ENCODE measurements at places on chromosomes 16 and 17. TPM values are rescaled to one million over a fixed set of nuclear protein-coding genes. Genes with fewer than 3 reads are reported as not detected.
A peak's percentile ranks its signal among the peaks of the same experiment; 100 is the strongest.

DNA sequence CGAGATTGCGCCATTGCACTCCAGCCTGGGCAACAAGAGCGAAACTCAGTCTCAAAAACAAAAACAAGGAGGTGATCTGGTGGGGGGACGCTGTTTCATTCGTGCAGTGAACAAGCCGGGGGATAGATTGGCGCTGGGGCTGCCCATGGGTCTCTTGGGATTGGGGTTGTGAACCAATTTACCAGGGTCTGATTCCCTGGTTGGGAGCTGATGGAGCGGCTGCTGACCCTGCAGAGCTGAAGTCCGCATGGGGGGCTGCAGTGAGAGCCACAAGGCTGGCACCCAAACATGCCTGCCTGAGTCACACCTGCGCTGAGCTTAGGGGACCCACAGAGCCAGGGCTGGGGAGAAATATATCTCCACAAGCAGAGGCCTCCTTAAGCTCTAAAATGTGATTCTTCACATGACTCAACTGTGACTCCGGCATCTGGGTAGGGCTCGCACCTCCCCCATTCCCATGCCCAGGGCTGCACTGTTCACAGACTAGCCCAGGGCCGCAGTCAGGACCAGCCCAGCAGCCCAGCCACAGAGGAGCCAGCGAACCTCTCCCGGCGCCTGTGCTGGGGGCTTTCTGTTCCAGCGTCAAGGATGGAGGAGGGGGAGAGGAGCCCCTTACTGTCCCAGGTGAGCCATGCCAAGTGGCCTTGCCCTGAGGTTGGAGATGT lies 5.0 kb downstream of the TSPAN10 start:
- no peak for DNase-seq

- no peak for DNase-seq
Observed at GRCh38 chr17:6712058-6712853, 913 bp downstream of the SLC13A5 start.

DNA sequence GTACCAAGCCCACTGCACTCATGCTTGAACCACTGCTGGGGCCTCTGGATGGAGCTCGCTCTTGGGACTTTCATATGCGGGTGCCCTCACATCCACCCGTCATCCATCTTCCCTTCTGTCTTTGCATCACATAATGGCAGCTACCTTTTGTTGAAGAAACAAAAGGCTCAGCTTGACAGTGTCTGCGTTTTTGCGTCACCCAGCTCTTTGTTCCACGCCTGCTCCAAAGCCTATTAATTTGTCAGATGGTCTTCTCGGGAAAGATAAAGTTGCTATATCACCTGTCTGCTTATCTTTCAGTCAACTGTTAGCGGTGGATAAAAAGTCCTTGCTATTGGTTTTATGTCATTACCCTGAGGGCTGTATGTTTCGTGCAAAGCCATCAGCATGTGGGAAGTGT lies 18.1 kb upstream of the BCO1 start:
- DNase-seq: no peak

DNA sequence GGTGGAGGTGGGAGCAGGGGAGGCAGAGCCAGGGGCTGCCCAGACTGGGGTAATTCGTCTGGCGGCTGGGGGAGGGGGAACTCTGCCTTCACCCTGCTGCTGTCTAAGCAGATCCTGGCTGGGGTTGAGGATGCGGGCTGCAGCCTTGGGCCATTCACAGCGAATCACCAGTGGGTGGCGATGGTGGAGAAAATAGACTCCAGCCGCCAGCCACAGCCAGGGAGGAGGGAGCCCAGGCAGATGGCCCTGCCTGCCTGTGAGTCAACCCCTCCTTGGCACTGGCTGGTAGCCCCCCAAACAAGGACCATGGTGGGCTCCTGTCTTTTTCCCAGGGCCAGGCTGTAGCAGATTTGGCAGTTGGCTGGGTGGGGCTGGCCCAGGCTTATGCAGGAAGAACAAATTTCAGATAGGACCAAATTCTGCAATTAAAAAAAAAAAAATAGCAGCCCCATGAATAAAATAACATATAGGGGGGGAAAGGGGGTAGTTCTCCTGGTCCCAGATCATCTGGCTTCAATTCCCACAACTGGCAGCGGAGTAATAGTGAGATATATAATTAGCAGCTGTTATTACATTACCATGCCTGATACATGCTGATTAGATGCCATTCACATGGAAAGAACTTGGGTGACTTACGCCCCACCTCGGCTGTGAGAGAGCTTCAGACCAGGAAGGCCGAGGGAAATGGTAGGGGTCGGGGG lies 41.5 kb upstream of the CDH5 start:
- DNase-seq: no peak

DNA sequence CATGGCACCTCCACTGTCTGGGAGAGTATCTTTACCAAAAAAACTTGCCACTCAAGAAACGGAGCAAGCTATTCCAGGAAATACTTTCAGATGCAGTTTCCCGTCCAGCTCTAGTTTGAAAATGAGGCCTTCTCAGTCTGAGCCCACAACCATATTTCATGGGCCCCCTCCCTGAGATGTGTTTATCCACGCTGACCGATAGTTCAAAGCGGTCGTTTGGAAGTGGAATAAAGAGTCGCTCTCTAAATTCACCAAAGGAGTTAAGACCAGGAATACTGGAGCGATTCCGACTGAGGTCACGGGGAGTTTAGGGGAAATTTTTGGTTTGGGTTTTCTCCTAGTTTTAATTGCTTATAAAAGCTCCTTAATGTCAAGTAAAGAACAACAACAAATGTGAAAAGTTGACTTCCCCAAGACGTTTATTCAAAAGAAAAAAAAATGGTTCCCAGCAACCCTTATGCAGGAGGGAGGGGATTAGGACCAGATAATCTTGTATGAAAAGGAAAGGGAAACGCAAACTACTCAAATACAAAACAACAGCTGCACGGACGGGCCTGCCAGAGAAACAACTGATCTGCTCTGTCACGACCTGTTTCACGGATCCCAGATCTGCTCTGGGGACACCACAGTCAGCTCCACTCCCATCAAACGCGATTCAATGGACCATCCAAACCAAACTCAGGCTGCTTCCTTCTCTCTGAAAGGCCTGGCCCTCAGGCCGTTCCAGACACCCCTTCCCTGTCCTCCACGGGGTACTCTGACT lies 77.1 kb downstream of the MRM3 start:
- DNase-seq: no peak

DNA sequence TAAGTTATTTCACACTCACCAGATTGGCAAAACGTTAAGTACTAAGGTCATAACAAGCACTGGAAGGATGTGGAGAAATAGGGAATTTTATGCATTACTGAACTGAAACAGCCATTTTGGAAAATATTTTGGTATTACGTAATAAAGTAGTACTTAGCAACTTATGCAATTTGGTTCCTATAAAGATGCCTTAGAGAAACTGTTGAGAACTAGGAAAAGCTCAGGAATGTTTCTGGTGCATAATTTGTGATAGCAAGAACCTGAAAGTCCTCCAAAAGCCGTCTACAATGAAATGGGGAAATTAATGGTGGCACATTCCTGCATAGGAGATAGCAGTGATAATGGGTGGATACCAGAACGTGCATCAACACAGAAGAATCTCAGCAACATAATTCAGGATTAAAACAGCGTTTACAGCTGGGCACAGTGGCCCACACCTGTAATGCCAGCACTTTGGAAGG lies 472.5 kb downstream of the WWOX start:
- no peak for DNase-seq

- no peak for DNase-seq
Observed at GRCh38 chr16:25269879-25270278, 12.2 kb upstream of the ZKSCAN2 start.

- DNase-seq: no peak
Observed at GRCh38 chr17:52647411-52647810, 488.9 kb upstream of the CA10 start.

GRCh38 chr16:76897816-76898215 lies 293.2 kb upstream of the MON1B start:
- DNase-seq: no peak

GRCh38 chr17:13490906-13491482 lies 110.7 kb downstream of the HS3ST3A1 start:
- no peak for DNase-seq

GRCh38 chr16:46927273-46927672 lies 43.1 kb downstream of the GPT2 start:
- DNase-seq: no peak

GRCh38 chr17:4004517-4005295 lies 40.5 kb upstream of the ATP2A3 start:
- DNase-seq: peak; percentile 51

- DNase-seq: no peak
Observed at GRCh38 chr17:59437791-59438281, 106.4 kb downstream of the YPEL2 start.

GRCh38 chr17:29004081-29004692 lies 1.6 kb downstream of the SEZ6 start:
- DNase-seq: no peak

DNA sequence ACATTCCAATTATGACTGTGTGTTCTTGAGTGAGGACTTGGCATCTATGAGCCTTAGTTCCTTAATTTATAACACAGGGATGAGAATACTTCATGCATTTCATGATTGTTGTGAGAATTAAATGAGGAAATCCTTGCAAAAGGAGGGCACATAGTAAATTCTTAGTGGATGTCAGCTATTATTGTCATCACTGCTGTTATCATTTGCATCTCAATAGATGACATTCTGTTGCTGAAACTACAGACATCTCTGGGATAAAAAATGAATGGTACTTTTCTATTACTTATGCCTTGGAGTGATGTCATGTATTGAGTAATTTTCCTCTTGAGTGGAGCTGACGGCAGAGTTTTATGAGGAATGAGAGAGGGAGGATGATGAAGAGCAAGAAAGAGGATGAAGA lies 184.4 kb upstream of the CDH11 start:
- no peak for DNase-seq

- no peak for DNase-seq
Observed at GRCh38 chr17:65820306-65820705, 258.9 kb upstream of the AXIN2 start.

- DNase-seq: no peak
Observed at GRCh38 chr16:19488213-19488640, 33.7 kb downstream of the GDE1 start.

DNA sequence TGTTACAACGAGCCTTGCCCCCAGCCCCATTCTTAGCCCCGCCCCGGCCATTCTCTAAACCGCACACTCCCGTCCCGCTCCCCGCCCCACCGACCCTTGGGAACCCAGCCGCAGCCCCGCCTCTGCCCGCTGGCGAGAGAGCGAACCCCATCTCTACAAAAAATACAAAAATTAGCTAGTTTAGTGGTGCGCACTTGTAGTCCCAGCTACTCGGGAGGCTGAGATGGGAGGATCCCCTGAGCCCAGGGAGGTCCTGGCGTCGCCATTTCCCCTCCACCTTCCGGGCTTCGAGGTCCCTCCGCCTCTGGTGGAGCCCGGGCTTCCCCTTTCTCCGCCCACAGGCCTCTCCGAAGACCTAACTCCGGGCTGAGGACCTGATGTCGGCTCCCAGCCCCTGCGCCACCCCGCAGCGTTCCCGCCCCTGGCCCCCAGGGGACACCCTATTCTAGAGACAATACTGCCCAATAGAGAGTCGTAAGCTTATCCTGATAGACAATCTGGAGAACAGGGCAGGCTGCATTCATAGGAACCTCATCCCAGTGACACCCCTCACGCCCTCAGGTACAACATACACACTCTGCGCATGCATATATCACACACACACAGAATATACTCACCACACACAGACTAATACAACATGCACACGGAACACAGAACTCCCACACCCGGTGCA lies 480 bp upstream of the PROCA1 start:
- DNase-seq: peak; percentile 51

- DNase-seq: no peak
Observed at GRCh38 chr17:10600571-10600970, 51.1 kb upstream of the MYH2 start.

DNA sequence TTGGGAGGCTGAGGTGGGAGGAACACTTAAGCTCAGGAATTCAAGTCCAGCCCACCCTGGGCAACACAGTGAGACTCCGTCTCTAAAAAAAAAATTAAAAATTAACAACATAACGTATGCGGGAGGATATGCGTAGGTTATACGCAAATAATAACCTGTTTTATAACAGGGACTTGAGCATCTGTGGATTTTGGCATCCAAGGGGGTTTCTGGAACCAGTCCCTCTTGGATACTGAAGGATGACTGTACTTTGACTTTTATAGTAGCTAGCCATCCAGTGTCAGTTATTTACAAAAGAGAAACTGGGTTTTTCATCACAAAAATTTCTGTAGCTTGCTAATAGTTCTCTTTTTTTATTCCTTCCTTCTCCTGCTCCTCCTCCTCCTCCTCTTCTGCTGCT lies 64.5 kb downstream of the TNRC6C start:
- DNase-seq: no peak

- DNase-seq: no peak
Observed at GRCh38 chr17:75854881-75855309, 240 bp downstream of the WBP2 start.

- DNase-seq: no peak
Observed at GRCh38 chr17:77421630-77421972, 280.8 kb downstream of the SEC14L1 start.

GRCh38 chr17:28521311-28522085 lies 15.3 kb downstream of the FOXN1 start:
- DNase-seq: no peak

DNA sequence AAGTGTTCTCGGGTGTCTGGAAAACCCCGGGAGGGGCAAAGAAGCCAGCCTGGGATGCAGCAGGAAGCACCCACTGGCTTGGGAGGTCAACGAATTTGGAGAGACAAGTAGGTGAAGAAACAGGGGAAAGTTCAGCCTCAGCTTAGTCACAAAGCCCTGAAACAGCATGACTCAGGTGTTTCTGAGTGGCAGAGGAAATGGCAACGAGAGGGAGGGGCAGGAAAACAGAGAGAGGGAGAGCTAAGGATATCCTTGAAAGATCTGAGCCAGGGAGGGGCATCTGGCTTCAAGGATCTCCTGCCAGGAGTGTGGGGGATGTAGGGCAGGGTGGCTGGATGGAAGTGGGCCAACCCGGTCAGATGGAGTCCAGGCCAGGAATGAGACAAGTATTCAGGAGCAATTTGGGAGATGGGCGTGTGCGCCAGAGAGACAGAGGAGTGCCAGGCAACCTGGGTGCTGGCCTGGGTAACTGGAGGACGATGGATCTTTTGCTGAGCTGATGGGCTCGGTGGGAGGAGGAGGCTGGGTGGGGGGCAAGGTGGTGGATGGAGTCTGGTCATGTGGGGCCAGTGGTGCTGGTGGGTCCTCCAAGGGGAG lies 27.2 kb downstream of the ABCC3 start:
- no peak for DNase-seq

GRCh38 chr17:33940769-33941370 lies 314.2 kb upstream of the CCL2 start:
- no peak for DNase-seq

- DNase-seq: no peak
Observed at GRCh38 chr17:9383826-9384225, 191.8 kb downstream of the STX8 start.

GPR179 gene
- 0.03 TPM for total RNA-seq

TTLL6 gene
- not detected for total RNA-seq

PRSS53 gene
- 4.9 TPM for total RNA-seq
